ENCODE measurements at places on chromosomes 7 and 10.

DNA sequence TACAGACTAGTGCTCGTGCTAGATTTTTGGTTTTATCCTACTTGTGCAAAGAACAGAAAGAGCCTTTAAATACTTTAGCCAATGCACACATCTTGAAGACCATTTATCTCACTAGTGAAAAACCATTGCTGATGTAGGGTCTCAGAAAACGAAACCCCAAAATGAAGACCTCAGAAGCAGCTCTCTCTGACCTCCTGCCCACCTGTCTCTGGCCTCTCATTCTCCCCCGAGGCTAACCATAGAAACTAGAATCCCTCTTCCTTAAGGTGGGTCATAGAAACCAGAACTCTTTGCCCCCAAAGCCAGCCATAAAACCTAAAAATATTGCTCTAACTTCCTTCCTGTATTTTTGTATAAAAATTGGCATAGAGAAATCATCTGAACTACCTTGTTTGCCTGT, 112.2 kb downstream of the KIF20B start:
- DNase-seq = no peak

GRCh38 chr7:42392826-42393225, 155.8 kb upstream of the GLI3 start:
- no peak for DNase-seq

GRCh38 chr7:124754576-124755268, 10.9 kb downstream of the GPR37 start:
- no peak for DNase-seq

DNA sequence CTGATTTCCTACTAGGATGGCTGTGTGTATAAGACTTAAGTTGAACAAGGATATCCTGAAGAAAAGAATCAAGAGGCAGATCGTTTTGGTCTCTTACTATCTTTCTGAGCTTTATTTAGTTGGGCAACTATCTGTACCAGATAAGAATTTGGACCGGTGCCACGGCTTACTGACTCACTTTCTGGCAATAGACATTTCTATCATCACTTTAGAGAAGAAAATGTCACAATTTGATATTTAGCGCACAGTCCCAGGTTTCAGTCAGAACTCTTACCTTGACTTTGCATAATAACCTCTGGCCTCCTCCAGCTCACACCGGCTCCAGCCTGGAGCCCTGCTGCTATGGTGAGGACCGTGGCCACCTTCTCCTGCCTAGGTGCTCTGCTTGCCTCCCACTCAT, 218.2 kb upstream of the MDFIC start:
- DNase-seq = no peak

GRCh38 chr10:104274762-104275721, 6.1 kb downstream of the GSTO2 start:
- peak; percentile 77 for DNase-seq

GRCh38 chr7:4681886-4682620, at the start of gene FOXK1:
Gene FOXK1, plus strand, starts transcription at chr7:4682295. Its CDS starts 14 bp downstream, at chr7:4682309.
- DNase-seq = peak; percentile 91
